ENCODE measurements at places on chromosomes 6 and 20.

- DNase-seq, result no peak
Measured at GRCh38 chr6:168243812-168244376, 75.7 kb downstream of the DACT2 start.

DNA sequence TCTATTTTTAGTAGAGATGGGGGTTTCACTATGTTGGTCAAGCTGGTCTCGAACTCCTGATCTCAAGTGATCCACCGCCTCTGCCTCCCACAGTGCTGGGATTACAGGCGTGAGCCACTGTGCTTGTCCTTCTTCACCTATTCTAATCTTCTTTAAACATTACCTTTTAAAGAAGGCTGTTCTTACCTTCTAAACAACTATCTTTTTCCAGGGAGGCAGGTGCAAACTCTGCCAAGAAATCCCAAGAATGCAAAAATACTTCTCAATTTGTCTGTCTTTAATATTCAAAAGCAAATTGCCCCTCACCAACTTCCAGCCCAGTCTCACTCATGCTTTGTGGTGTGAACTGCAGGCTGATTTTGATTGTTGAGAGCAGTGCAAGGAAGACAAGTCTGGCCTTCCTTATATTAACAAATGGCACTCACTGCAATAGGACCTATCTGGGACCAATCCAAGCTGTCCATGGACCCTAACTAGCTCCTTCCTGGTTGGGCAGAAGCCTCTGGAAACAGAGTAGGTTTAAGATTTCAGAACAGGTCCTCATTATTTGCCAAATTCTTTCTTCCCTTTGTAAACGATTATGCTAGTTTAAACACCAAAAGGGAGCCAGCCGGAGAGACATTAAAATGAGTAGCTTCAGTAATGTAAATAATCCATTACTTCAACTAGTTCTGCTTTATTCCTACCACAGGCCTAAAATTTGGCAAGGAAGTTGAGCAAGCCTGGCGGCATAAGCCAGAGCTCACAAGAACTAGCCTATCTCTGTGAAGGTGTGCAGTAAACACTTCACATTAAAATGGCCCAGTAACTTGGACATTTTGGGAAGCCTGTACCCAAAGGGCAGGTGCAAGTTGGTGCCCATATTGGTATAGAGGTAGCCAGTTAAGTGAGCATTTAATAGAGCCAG is 1.6 kb downstream of the SCAND1 start:
- peak; percentile 3 for DNase-seq

GRCh38 chr6:24919056-24919892 is 16.5 kb downstream of the RIPOR2 start:
- peak; percentile 44 for DNase-seq

DNA sequence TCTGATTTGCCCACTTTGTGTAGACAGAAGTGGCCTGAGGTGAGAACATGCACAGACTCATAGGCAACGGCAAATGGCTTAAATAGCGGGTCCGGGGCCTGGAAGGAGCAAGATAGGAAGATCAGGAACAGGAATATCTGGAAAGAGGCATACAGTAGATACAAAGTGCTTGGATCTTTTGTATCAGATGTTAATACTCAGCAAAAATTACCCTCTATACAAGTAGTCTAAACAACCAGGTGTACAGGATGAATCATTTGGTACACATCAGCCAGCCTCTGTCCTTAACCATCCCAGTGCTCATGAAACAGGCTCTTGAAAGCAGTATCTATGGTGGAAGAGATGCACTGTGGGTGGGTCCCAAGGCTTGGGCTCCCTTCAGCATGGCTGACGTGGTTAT is 28.9 kb upstream of the HLA-C start:
- DNase-seq, result no peak

DNA sequence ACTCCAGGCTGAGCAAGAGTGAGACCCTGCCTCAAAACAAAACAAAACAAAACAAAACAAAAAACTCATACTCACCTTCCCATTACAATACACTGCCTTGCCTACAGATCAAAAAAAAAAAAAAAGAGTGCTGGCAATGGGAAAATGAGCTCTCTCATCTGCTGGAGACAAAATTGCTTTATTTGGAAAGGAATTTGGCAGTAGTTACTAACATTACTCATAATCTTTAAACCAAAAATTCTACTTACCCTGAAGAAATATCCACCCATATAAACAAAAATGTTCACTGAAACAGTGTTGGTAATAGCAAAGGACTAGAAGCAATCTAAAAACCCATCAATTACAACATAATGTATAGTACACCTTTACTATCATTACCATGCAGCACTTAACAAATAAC is 120.4 kb downstream of the RNGTT start:
- no peak for DNase-seq

DNA sequence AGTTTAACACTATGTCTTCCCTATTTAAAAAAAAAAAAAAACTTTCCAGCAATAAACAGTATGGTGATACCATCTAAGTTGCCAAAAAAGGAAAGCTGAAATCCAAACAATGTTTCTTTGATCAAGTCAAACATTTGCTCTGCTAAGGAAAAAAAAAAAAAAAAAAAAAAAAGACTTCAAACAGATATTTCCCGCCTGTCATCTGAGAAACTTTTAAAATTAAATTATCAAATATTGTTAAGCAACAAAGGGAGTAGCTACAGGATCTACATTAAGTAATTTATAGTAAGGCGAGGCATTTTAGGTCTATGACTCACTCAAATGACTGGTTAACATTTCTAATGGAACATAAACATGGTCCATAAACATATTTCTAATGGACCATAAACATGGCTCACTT is 121.2 kb downstream of the DST start:
- no peak for DNase-seq

- no peak for DNase-seq
Measured at GRCh38 chr6:26412228-26412627, 10.2 kb downstream of the BTN3A1 start.

DNA sequence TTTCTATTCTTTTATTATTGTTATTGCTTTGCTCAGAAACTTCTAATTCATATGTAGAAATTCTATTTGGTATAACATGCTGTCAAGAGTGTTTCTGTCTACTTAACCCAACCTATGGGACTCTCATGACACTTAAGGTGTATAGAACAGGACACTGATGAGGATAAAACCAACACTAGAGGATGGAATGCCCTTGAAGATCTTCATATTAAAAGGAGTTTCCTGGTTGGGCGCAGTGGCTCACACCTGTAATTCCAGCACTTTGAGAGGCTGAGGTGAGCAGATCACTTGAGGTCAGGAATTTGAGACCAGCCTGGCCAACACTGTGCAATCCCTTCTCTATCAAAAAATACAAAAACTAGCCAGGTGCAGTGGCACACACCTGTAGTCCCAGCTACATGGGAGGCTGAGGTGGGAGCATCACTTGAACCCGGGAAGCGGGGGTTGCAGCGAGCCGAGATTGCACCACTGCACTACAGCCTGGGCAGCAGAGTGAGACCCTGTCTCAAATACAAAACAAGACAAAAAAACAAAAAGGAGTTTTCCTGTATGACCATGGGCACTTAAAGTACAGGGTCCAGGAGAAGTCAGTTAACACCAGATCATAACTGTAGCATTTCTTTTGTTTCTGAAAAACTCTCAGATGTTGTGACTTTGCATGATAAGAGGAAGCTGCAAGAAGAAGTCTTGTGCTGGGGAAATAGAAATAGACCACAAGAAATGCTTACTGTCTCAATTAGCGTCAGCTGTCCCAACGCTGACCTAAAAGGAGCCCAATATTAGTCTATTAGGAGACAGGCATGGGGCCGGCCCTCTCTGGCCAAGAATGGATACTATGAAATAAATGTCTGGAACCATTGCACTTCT is 38.9 kb upstream of the CD2AP start:
- no peak for DNase-seq

DNA sequence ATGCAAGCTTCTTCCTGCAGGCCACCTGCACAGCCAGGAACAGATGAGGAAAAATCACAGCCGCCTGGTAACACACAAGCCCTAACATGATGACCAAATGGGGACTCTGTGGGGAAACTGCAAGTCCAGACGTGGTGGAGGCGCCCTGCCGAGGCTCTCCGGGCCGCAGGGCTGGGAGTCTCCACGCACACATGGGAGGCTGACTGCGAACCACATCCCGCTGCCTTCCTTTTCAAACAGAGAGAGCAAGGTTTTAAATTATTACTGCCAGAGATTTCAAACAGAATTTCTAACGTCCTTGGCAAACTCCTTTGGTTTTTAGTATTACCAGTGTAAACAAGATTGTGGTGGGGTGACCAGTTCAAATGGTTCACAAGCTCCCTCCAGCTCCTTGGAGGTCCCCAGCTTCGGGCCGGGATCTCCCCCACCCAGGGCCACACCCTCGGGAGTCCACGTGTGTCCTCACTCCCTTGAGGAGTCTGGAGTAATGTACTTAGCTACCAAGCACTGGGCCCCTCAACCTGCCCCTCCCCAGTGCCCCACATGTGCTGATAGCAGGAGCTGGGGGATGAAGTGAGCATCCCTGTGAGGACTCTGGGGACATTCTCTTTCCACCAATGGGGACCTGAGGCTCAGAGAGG is 252.7 kb downstream of the TAF4 start:
- DNase-seq, result no peak

GRCh38 chr6:139568956-139569538 is 194.6 kb upstream of the CITED2 start:
- DNase-seq, result no peak

- DNase-seq, result no peak
Measured at GRCh38 chr20:52313341-52313963, 121.9 kb upstream of the ZFP64 start.
